ENCODE measurements at places on chromosomes 2 and 18.

- no peak for DNase-seq
Observed at GRCh38 chr2:238670111-238670585, 177.7 kb upstream of the TWIST2 start.

GRCh38 chr2:190515687-190516086 is 18.8 kb downstream of the NEMP2 start:
- no peak for DNase-seq

- DNase-seq: no peak
Observed at GRCh38 chr18:57561261-57561660, 25.2 kb downstream of the FECH start.

- no peak for DNase-seq
Observed at GRCh38 chr2:159322419-159322818, 35.9 kb upstream of the WDSUB1 start.

GRCh38 chr2:129753261-129753660 is 226.2 kb upstream of the RAB6C start:
- DNase-seq: no peak

- DNase-seq: no peak
Observed at GRCh38 chr2:28292491-28292890, 100.2 kb upstream of the FOSL2 start.

GRCh38 chr2:236795169-236795860 is 225.7 kb downstream of the ACKR3 start:
- DNase-seq: no peak

DNA sequence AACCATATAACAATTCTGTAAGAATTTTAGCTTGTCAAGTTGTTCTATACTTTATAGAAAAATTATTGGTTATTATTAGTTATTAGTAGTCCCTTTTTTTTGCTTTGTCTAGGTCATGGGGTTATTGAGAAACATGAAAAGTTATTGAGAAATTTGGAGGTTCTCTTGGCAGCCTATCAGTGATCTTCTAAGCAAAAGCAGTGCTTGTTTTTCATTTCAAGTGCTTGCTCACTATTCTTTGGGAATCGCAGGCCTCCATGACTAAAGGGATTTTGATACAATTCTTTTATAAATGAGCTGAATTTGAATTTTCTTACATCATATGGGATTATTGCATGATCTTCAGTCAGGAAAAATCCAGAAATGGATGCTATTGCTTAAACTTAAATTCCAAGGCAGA is 25.8 kb downstream of the PLEKHA3 start:
- DNase-seq: no peak

DNA sequence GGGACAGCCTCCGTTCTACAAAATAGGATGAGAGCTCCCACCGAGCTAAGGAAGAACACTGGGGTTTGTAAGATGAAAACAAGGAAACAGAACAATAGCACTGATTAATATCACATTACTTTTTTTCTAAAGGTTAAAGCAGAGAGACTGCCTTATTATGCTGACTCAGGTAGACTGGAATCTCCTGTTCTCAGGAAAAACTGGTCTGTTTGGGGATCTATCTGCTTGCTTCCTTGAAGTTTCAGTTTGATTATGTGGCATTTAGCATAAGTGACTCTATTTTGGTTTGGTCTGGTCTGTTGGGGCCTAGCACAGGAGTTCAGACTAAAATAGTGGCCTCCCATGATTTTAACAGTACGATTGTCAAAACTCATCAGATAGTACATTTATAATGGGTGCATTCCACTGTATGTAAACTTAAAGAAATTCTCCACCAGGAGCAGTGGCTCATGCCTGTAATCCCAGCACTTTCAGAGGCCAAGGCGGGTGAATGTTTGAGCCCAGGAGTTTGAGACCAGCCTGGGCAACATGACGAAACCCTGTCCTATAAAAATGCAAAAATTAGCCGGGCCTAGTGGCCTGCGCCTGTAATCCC is 64.1 kb upstream of the NDUFV2 start:
- DNase-seq: no peak

- DNase-seq: no peak
Observed at GRCh38 chr18:62898359-62898758, 183.0 kb downstream of the PHLPP1 start.

DNA sequence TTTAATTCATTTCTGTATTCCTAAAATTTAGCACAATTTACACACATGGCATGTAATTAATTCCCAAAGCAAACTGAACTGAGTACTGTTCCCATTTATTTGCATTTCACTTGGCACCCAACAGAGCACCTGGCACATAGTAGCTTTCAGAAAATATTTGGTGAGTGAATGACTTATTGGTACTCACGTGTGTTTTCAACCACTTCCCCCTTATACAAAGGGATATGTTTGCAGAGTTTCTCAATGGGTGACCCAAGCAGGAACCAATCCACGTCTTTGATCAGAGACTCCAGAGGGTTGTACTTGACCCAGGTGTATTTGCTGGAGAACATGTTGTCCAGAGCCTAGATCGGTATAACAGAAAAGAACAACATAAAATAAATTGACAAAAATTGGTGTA is 6.6 kb downstream of the GKN2 start:
- DNase-seq: no peak

DNA sequence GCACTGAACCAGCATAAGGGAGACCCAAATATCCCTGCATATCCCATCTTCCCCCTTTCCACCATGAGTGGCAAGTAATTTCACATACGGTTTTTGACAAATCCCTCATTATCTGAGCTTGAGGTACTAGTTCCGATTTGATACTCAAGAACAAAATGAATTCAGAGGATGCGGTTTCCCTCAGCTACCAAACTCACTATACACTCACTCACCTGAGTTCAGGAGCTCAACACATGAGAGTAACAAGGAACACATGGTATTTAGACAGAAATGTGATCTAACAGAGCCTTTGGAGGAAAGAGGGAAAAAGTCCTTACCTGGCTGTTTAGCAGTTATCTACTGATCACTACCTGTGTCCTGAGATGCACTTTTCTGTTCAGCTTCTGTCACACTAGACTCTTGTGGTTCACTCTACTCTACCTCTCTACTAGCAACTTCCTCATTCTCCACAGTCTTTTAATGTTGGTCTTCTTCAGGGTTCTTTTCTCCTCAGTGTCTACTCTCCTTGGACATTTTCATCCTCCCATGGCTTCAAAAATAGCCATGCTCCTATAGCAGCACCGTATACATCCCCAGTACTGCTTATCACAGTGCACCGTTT is 25.1 kb downstream of the ASXL2 start:
- DNase-seq: peak; percentile 61

DNA sequence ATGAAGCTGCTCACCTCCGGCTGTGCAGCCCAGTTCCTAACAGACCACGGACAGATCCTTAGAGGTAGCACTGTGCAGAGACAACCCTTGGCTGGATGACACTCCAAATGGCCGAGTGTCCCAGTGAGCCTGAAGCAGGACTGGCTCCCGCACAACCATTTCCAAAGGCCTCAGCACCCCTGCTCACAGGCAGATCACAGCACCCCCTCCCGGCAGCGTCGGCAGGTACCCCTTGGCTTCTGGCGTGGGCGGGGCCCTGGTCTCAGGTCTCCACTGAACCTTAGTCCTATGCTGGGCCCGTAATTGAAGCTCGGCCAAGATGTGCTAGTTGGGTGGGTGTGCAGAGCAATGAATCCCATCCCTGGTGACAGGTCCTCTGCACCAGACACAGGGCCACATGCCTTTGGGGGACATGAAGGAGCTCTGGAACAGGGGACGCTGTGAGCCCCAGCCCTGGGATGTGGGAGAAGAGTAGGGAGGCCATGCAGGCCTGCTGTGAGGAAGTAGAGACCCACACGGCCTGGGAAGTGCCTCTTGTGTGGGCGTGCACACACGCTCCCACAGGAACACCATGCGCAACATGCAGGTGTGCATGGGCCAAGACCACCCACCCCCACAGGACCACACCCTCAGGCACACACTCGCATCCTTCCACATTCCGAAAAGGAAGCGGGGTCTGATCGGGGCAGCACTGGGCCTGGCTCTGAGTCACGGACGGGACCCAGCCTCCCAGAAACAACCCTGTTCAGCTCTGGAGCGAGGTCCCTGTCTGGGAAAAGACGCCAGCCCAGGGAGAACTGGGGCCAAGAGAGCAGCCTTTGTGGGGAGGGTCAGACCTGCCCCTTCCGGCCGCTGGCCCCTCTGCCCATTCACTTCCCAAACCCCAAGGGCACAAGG is 2.8 kb downstream of the DUSP2 start:
- DNase-seq: peak; percentile 40

- DNase-seq: peak; percentile 41
Observed at GRCh38 chr18:71784777-71785176, 759.4 kb downstream of the CBLN2 start.

GRCh38 chr2:112646102-112646719 is 472 bp downstream of the SLC20A1 start:
- no peak for DNase-seq

- DNase-seq: no peak
Observed at GRCh38 chr2:184444623-184445223, 153.6 kb upstream of the ZNF804A start.

DNA sequence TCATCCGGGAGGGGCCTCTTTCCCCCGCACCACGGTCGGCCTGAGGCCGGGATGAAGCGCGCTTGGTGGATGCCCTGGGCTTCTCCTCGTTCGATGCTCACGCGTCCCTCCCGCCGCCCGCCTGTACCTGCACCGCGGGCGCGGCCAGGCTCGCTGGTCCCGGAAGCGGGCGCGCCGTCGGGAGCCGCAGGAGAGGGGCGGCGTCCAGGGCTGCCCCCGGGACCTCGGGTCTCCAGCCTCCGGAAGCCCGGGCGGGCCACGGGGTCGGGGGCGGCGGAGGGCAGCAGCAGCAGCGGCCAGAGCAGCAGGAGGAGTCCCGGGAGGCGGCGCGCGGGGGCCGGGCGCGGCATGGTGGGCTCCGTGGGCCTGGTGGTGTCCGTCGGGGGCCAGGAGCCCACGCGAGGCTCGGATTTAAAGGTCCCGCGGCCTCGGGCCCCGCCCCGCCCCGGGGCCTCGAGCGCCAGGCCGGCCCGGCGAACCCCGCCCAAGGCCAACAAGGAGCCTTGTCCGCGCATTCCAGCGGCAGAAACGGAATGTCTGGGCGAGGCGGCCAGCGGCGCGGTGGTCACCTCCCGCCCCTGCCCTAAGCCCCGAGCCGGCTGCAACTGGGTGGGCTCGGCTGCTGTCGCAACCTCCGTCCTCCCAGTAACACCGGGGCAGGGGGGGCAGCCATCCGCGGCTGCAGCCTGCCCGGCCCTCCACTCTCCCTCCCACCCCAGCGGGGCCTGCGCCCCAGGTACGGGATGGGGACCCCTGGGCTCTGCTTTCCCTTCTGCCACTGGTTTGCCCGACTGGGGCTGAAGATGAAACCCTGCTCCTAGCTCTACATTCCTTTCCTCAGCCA is at the start of gene MATN3:
Gene MATN3 (minus strand): TSS at position 387 of the 844 bp plus-strand sequence. CDS start 37 bp downstream, at position 350.
- DNase-seq: no peak

DNA sequence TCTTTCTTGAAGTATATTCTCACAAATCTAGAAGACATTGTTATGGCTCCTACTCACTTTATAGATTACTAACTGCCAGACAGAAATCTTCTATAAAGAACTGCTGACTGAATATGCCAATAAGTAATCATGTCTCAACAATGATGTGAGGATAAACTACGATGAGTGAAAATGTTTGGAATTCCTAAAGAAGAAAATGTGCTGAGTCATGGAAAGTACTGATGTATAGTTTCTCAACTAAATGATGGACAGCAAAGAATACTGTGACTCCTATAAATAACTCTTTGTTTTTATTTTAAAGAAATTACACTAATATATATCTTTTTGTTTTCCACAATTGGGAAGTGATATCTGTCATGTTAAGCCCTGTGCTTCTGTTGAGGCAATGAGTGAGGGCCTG is 232.9 kb downstream of the LNPK start:
- DNase-seq: no peak

DNA sequence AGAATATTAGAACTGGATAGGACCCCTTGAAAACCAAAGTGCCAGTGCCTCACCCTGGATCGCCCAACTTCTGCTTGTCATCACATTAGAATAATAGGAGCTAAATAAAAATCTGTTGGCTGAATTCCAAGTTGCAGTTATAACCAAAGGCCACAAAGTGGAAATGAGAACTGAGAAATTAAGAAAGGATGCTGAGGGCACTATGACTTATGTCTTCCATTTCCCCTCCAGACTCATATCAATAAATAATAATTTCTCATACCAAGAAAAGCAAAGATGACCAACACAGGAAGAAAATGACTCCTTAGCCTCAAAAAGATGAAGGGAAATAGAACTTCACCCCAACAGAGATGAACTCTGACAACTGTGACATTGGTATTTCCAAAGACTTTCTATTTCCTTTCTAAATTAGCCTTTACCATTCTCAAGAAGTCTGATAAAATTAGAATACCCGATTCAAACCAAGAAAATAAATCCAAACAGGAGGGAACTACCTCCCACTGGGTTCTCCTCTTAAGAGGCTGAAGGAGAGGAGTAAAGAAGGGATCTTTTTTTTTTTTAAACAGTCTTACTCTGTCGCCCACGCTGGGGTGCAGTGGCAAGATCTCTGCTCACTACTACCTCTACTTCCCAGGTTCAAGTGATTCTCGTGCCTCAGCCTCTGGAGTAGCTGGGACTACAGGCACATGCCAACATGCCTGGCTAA is 46.5 kb upstream of the EPG5 start:
- DNase-seq: no peak

DNA sequence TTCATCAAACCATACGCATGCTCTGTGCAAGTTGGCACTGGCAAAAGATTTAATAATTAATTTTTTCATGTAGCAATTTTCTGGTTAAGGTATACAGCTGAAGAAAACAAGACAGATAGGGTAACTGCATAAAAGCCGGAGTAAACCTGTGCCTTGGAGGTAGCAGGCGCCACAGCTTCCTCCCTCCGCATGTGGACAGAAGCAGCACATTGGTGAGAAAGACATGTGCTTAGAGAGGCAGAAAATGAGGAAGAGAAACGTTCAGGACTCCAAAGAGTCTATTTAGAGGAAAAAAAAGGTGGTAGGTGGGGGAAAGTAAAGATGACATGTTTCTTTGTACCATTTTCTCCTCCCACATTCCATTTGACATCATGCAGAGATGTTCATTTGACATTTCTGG is 9.3 kb downstream of the ST6GAL2 start:
- no peak for DNase-seq

- no peak for DNase-seq
Observed at GRCh38 chr18:54991981-54992380, 32.7 kb upstream of the CCDC68 start.

- DNase-seq: no peak
Observed at GRCh38 chr18:79713341-79713740, 33.7 kb downstream of the CTDP1 start.
